ENCODE measurements at places on chromosomes 4 and X. TPM values are rescaled to one million over a fixed set of nuclear protein-coding genes. Genes with fewer than 3 reads are reported as not detected.

GUCY2F gene
- not detected for polyA plus RNA-seq

MAGEE2 gene
- not detected for polyA plus RNA-seq

LRCH2 gene
- polyA plus RNA-seq, result not detected

RNF150 gene
- polyA plus RNA-seq, result not detected

CSAG3 gene
- polyA plus RNA-seq, result not detected

PSAPL1 gene
- not detected for polyA plus RNA-seq

F8A3 gene
- 16.2 TPM for polyA plus RNA-seq

CSAG1 gene
- not detected for polyA plus RNA-seq

CXorf58 gene
- not detected for polyA plus RNA-seq

FABP2 gene
- not detected for polyA plus RNA-seq

TRIM75 gene
- polyA plus RNA-seq, result not detected

DNA sequence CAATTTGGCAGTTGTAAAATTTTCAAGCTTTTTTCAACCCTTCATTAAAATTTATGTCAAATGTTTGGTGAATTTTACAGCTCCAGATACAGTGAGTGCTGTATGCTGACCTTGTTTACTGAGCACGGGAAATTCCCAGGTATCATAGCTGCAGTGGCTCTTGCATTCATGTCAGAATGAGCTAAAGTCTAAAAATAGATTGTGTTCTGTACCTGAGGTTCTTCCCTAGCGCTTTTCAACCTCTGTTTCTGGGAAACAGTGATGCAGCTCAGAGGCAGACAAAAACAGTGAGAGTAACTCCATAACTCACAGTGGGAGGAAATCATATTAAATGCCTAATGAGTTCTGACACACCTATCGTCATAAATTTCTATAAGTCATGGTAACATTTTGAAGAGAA lies 393.8 kb upstream of the GNPDA2 start:
- DNase-seq, result no peak

- DNase-seq, result no peak
Observed at GRCh38 chr4:149264093-149264733, 551.4 kb downstream of the IQCM start.

DNA sequence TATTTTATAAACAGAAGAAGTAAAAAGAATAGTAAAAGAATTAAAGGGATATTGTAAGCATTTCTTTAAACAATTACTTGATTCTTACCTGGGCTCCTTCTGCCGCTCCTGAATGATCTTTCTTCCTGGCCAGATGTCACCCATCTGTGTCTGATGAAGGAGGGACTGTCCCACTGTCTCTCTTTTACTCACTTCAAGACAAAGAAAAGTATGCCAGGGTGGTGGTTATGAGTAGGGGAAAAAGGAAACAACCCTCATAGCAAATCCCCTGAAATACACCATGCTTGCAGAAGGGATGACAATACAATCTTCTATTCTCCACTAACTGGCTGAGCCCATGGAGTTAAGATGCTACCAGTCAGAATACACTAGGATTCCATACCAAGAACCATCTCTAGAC lies 31.1 kb downstream of the SYTL4 start:
- DNase-seq, result no peak

DNA sequence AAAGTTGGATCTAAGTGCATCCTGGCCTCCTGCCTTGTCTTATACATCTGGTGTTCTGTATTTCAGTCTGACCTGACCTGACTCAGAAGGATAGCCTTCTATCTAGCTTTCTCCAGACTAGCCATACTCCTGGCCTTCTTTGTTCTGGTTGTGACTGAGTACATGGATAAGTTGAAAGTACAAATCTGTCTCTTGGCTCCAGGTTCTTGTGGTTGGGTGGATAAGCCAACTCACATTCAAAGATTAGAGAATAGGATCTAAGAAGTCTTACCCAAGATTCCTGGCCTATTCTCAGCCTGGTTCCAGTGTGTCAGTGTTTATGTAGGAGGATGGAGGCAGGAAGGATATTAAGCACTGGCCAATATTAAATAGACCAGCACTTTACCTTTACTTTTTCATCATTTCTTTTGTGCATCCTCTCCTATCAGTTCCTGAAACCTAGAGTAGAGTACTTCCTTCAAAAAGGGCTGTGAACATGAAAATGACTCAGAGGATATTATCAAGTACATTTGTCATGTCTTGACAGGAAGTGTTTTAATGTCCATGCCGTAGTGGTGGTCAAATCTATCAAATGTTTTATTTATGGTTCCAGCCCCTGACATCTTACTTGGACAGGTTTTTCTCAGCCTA lies 123.5 kb downstream of the IL15 start:
- DNase-seq, result no peak

DNA sequence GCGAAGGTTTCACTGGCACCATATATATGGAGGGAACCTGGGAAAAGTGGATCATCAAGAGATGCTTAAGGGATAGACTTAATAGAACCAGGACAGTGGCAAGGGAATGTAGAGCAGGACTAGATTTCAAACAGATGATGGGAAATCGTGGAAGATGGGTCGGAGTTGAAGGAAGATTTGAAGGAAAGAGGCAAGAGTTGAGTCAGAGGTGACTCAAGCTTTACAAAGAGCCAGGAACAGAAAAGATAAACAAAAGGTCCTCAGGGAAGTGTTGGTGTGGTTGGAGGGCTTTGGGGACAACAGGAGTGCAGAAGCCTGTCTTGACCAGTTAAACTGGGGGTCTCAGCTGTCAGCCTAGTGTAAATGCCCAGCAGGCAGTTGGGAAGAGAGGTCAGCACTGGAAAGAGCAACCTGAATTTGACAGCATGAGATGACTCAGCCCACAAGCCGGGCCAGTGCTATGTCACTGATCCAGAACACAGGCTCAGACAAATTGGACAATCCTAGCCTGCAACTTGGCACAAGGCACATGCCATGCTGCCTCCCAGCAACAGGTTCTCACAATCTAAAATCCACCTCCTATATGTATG lies 230.5 kb downstream of the IDS start:
- no peak for DNase-seq

- DNase-seq, result no peak
Observed at GRCh38 chr4:72302981-72303704, 265.9 kb downstream of the ADAMTS3 start.

DNA sequence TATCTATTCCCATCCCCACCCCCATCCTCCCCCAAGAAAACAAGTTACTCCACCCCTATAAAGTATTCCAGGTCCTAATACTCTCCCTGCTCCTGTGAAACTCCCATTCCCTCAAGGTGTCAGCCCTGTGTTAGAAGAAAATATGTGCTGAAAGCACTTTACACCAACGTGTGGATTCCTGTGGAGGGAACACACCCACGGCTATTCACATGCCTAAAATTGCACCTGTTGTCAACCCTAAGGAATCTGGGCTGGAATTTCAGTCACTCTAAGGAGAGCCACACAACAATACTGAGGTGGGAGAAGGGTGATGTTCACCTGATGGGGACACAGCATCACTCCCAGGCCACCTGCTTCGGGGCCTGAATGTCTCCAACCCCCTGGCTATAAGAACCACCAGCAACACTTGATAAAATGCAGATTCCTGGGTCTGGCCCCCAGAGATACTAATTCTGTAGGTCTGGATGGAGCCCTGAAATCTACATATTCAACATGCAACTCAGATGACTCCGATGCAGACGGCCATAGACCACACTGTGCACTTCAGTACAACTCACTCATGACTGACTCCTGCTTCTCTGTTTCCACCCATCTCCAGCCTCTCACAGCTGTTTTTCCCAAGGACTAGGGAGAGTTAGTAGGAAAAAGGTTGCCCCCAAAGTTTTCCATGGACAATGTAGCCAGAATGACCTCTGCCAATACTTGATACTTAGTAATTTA lies 15.8 kb downstream of the SCD5 start:
- DNase-seq, result no peak

DNA sequence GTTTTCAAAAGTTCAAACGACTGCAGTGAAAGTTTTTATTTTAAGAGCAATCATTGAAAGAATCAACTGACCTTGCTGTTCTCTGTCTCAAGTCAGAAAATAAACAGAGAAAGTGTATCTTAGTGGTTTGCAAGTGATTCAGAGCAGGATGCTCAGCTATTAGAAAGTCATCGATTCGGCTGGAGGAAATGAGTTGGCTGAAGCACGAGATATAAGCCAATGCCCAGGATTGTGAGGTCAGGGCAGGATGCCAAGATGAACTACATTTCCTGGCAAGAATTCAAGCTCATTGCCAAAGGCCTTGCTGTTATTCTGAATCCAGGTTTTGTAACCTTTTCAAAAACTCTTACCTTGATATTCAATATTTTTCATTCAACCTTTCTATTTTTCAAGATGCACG lies 541.4 kb upstream of the BOD1L1 start:
- DNase-seq, result no peak

GRCh38 chr4:161404346-161405110 lies 759.3 kb downstream of the FSTL5 start:
- no peak for DNase-seq

DNA sequence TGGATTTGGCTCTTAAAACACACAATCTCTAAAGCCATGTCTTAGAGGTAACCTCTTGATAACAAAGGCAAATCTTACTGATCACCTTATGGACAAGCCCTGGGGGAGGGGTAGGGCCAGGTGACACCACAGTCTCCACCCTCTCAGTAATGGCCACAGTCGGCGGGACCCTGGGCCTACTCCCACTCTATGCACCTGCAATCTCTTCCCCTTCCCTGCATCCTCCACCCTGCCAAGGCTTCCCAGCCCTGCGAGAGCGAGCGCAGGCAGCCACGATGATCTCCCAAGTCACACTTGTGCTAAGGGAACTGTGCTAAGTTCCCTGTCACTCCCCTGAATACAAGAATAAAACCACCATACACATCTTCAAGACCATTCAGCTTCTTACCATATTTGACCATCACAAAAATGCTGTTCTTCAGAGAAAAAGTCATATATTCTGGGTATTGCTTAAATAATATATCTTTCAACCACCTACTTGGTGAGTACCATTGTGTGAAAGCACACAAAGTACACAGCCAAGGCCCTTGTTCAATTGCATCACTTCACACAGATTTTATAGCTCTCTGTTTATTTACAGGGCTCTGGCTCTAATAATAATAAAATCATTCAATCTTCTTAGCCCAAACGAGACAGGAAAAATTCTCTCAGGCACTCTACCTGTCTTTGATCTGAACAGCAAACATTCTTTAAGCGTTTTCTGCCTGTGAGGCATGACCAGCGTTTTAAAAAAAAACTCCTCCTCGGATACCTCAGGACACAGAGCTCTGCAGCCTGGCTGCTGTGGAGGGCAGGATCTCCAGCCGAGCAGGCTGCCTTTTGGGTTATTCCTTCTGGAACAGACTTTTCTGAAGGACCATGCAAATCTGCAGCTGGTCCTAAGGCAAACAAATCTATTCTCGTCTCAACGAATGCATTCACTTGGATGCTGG lies 115.7 kb upstream of the MAP3K15 start:
- DNase-seq, result no peak

DNA sequence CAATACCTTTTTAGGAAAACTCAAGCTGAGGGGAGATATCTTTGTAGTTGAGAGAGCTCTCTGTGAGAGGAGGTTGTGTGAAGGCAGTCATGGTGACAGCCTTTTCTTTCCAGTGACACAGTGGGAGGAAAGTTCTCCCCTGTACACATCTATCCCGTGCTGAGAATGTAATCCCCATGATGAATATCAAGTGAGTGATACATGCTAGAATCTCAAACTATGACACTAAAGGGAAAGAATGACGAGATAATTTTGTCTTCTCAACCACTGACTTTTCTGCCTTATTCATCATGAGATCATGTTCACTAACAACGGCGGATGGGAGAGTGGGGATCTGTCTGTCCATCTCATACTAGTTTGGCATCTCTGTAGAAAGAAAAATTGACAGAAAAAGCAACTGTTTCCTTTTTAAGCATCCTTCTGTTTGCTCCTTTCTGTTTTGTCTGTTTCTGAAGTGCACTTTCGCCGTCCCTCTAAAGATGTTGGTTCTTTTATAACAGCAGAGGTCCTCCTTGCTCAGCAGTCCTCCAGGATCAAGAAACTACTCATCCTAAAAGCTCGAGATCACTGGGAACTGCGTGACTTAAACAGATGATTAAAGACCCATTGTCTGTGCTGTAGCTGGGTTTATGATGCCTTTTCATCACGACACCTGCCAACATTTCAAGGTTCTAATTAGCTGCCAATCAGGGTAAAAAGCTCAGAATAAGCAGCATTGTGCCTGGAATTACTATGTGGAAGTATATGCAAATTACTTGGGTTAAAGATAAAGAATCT lies 137.6 kb downstream of the DCK start:
- DNase-seq, result no peak

DNA sequence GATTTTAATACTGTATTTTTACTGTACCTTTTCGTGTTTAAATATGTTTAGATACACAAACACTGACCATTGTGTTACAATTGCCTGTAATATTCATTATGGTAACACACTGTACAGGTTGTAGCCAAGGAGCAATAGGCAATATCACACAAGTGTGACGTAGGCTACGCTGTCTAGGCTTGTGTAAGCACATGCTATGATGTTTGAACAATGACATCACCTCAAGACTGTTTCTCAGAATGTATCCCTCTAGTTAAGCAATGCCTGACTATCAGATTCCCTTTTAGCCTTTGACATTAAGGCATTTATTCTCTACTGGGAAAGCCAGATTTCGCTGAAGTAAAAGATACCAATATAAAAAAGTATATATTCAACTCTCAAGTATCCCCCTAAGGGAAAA lies 66.2 kb downstream of the VCX3A start:
- no peak for DNase-seq

DNA sequence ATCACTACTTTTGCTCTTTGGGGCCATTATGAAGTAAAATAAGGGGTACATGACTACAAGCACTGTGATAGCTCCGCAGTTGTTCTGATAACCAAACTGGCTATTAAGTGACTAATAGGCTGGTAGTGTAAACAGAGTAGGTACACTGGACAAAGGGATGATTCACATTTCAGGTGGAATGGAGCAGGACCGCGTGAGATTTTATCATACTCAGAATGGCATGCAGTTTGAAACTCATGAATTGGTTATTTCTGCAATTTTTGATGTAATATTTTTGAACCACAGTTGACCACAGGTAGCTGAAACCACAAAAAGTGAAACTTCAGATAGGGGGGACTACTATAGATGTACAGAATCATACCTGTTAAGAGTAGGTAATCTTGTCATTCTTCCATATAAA lies 55.8 kb downstream of the PAK3 start:
- no peak for DNase-seq

DNA sequence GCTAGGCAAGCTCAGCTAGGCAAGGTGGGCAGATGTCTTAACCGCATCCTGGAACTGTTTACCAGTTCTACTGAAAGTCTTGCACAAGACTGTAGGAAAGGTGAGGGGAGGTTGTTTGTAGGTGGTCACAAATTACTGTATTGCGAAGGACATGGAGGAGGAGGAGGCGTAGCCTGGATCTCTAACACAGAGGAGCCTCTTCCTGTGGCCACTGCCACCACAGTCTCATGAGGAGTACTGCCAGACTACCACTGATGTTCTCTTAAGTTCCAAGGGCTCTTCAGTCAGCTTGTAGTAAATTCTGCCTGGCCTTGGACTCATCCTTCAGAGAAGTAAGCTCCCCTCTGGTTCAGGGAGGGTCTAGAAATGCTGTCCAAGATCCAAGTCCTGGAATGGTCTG lies 258.6 kb downstream of the FAT4 start:
- no peak for DNase-seq

Data from naive thymus-derived CD4-positive, alpha-beta T cell (primary cell).